ENCODE measurements at places on chromosomes 7 and 10.

- no peak for DNase-seq
These were observed 50.8 kb upstream of the AOAH start for GRCh38 chr7:36775061-36775620.

GRCh38 chr10:52780391-52781155 lies 8.0 kb upstream of the MBL2 start:
- DNase-seq = no peak

- DNase-seq = peak; percentile 51
These were observed 37.1 kb downstream of the SVOPL start for GRCh38 chr7:138663725-138664710.

DNA sequence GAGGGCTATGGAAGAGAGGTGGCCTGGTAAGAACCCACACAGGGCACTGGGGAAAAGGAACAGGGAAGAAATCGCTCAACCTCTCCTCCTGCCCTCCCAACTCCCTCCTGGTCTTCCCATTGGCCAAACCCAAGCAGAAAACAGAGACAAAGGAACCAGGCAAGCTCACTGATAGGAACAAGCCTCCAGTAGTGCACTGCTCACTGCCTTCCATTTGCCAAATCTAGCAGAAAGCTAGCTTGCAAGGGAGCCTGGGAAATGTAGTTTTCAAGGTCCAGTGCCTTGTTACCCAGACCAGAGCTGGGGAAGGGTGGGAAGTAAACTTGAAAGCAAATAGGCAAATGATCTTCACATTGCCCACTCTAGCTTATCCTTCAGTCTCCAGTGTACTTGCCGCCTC lies 556.1 kb upstream of the AUTS2 start:
- DNase-seq = peak; percentile 36

GRCh38 chr7:81873559-81873958 lies 103.7 kb upstream of the HGF start:
- no peak for DNase-seq

DNA sequence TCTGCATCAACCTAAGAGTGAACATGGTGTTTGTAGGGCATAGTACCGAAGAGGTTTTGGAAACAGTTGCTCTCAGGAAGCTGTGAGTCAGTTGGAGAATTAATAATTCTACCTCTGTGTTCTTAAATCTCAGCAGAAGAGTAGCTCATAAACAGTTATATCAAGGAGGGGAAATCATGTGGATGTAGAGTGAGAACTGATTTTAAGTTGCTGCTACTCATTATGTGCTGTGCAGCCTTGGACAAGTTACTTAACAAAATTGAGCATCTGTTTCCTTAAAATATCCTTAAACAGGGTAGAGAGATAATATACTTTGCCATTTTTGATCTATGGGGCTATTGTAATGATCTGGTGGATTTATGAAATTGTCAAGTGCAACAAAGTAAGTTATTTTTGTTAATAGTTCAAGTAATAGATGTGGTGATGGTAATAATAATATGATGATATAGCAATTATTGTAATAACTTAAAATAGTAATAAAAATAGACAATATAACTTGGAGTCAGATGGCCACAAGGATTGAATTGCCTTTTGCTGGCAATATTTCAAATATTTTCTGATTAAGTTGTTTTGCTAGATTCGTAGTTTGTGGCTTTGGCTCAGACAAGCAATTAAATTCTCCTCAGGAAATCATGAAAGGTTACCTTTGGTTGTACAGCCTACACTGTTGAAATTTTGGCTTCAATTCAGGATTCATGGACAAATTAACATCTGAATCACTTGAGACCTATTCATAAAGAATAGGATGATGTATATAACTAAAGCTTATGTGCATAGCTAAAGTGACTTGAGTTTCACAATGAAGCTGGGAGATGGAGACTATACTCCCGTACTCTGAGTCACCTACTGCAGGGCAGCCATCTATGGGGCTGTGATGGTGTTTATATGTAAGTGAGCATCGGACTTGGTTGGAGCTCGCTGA lies 228.5 kb downstream of the CDK14 start:
- no peak for DNase-seq

DNA sequence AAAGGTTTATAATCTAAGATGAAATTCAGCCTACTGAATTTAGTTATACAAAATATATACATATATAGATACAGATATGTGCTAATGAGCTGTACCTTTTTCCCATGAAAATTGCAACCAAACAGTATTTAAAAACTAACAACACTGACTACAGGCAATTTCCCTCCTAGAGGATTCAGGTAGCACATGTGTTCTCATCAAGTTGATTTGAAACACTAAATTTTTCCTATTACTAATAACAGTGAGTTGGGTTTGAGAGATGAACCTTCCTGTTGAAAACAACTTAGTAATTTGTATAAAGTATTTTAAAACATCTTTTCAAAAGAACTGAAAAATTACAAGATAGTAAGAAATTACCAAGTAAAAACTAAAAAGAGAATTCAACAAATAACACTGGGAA lies 51.5 kb downstream of the COA1 start:
- DNase-seq = no peak

GRCh38 chr10:78065611-78066010 lies 31.9 kb downstream of the RPS24 start:
- no peak for DNase-seq

DNA sequence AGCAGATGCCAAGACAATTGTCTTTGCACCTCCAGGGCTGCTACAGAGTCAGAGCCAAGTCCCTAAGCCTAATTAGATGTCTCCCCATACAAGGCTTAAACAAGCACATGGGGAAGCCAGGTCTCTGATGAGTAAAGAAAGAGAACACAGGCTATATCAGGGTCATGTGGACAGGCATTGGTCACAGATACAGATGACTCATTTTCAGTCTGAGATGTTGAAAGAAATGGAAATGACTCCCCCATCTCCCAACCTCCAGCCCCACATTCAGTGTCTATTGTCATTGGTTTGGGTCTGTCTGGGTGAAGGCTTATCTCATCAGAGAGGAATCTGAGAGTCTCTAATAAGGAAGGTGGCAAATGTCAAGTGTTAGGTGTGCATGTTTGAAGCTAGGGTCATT lies 290.1 kb upstream of the KIAA1217 start:
- DNase-seq = peak; percentile 31

DNA sequence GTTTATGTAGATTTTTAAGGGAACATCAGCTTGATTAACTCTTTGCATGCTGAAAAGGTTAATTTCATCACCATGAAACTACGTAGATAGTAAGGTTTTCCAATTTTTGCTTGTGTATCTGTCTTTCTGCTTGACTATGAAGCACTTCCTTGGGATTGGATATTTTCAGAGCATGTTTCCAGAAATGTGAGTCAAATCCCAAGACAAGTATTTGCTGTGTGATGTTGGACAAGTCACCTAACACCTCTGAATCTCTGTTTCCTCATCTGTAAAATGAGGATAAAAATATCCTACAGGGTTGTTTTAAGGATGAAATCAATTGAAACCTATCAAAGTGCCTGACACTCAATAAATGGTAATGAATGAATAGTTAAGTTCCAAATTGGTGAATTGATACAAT lies 42.4 kb downstream of the ANK3 start:
- DNase-seq = no peak

DNA sequence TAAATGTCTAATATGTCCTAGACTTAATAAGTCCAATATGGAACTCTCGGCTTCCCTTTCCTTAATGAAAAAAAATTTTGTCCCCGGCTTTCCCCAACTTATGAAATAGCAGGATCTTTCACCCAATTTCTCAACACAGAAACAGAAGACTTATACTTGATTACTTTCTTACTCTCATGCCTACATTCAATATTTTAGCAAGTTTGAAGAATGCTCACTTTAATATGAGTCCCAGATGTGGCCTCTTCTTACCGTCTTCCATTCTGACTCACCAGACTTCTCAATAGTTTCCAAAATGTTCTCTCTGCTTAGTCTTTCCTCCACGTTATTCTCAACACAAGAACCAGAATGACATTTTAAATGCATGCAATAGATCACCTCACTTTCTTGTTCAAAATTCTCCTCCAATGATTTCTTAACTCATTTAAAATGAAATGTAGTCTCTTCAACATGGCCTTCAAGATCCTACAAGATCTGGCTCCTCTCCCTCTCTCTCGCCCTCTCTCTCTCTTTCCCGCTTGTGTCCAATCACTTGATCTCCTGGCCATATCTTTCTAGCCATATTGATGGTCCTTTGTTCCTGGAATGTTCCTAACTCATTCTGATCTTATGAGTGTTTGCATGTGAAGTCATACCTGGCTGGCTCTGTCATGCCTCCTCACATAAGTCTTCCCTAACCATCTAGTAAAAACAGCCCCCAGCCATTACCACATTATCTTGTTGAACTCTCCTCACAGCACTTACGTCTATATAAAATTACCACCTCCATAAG lies 119.7 kb upstream of the FAM3C start:
- DNase-seq = no peak

GRCh38 chr7:157637216-157637949 lies 300.6 kb downstream of the DNAJB6 start:
- no peak for DNase-seq

- DNase-seq = no peak
These were observed 451.7 kb downstream of the PTPRN2 start for GRCh38 chr7:158135931-158136330.
